Natural killer cell (primary cell): ENCODE measurements at places on chromosomes 12 and 14.
A peak's percentile ranks its signal among the peaks of the same experiment; 100 is the strongest.

DNA sequence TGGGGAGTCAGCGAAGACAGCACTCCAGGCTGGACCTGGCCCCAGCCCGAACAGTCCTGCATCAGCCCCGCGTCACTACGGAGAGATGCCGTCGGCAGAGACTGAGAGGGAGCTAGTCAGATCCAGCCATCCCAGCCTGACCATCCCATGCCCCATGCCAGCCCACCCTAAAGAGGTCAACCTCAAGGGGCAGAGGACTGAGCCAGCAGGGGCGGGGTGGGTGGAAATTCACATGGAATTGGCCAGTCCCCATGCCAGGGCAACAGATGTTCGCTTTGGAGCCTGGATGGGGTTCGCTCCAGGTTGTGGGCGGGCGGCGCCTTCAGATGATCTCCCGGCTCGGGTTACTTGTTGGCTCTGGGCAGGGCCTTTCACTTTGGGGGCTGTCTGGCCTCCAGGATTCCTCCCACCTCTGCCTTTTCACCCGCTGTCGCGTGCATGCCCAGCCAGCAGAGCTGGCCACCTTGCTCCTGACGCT lies 154.3 kb downstream of the TSPAN9 start:
- DNase-seq, result no peak

- no peak for DNase-seq
These were observed 83.2 kb downstream of the PPP2R5C start for GRCh38 chr14:101844751-101845150.

GRCh38 chr14:21882226-21882625 lies 208.6 kb upstream of the OR4E1 start:
- no peak for DNase-seq

- DNase-seq, result no peak
These were observed 1.7 kb downstream of the CDC42BPB start for GRCh38 chr14:103055695-103056094.

- DNase-seq, result no peak
These were observed 248.5 kb downstream of the IPO8 start for GRCh38 chr12:30447061-30447750.

DNA sequence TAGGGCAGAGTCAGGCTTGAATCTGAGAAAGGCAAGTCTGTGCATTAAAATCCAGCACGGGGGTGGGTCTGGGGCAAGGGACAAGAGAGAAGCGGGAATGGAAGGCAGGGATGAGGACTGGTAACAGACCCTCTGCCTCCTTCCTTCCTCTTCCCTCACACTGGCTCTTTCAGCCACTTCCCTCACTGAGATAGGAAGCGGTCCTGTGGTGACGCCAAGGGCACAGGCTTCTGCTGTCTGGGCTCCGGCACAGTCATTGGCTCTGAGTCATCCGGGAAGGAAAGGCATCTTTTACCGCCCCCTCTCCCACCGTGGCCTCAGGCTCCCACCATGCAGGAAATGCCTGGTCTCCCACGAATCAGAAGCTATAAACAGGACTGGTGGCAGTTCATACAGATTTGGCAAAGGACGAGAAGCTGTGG lies 70.2 kb downstream of the ETV6 start:
- DNase-seq, result peak; percentile 27

DNA sequence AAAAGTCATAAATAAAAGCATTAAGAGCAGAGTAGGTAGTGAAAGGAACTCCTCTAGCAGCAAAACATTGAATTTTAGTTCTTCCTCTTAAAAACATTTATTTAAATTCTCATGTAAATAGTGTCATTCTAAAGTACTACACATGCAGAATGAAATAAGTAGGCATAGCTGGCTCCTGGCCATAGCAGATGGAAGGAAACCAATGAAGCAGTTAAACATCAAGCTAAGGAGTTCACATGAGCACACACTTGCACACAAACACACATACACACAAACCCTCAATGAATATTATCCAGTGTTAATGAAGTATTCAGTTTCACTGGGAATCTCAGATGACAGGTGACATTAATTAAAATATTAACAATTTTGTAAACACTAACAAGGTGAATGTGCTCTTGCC lies 69.3 kb downstream of the SLC35F4 start:
- DNase-seq, result no peak

GRCh38 chr12:128969480-128970055 lies 116.3 kb downstream of the GLT1D1 start:
- DNase-seq, result peak; percentile 20
